Activated naive CD8-positive, alpha-beta T cell treated with anti-CD3 and anti-CD28 coated beads, Interleukin-2, amount 50 U/mL, for 16 hours (primary cell): ENCODE measurements at places on chromosomes 1 and 21.

DNA sequence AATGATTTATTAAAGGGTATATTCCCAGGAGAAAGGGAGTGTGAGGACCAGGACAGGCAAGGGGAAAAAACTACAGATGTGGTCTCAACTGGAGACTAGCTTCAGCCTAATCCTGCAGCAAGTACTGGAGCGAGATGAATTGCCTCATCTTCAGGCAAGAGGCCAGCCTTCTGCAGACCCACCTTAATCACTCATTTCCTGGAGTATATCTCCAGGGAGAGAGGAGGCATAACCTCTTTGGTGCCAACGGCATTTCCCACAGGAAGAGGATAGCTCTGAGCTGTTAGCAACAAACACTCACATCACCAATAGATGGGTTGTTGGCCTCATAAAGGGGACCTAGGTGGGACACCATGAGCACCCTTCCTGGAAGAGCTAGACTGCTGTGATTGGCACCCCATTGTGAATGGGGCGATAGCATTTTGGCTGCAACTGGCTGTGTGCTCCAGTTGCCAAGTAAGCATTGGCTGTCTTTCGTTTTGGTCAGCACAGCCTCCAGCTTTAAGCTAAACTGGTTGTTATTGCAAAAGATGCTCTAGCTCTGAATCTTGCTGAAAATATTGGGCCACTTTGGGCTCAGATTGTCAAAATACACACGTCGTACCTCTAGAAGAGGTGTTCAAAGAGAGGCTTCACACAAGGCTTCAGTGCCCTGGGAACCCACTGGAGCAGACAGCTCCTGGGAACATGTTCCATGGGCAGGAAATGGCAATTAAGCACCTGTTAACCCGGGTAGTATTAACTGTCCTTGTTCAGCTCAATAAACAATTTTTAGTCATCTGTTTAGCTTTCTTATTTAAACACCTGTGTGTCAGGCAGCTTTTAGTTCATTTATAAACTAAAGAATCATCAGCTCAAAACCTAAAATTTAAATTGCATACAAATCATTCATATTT, 314.8 kb upstream of the C1orf87 start:
- no peak for DNase-seq

DNA sequence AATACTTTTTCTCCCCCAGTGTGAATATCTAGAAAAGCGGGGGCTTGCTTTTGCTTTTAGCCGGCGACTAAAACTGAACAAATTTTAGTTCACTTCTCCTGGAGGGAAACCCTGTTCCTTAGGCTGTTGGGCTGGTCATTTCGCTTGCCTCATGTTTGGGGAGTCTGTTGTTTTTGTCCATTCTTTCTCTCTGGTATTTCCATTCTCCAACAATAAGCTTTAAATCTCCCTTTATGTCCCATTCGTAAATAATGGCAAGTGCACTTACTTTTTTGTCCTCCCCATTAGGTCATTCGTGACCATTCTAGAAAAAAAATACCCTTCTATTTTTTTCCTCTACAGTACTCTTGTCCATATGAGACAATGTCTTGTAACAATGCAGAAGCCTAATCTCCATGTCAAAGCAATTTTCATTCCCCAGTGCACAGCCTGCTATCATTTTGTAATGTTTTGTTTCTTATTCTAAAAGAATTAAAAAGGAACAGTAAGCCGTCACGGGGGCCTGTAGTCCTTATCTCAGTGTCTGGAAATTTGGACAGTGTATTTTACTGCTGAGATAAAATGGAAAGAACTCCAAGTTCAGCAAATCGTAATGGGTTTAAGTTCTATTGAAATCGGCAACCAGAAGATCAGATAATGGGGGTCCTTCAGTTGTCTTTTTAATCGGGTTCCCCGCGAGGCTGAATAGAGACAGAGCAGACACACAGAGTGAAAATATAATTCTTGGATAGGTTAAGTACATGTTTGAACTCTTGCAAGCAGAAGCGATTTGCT, 21.8 kb downstream of the PROX1 start:
- no peak for DNase-seq

GRCh38 chr21:42616941-42617340, 36.5 kb upstream of the PDE9A start:
- no peak for DNase-seq

DNA sequence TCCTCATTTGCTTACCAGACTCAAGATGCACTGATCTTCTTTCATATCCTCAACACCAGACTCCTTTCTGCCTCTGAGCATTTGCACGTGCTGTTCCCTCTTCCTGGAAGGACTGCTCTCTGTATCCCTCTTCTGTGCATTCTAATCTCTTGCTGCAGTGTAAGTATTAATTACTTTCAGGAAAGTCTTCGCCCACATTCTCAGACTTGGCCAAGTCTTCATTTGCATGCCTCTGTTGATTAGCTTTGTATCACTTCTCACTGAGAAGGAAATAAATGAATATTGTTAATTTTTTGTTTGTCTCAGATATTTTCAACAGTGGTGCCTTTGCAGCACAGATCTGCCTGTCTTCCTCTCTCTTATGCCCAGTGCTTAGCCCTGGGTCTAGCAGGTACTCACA, 50.3 kb upstream of the RAB3GAP2 start:
- DNase-seq: no peak

DNA sequence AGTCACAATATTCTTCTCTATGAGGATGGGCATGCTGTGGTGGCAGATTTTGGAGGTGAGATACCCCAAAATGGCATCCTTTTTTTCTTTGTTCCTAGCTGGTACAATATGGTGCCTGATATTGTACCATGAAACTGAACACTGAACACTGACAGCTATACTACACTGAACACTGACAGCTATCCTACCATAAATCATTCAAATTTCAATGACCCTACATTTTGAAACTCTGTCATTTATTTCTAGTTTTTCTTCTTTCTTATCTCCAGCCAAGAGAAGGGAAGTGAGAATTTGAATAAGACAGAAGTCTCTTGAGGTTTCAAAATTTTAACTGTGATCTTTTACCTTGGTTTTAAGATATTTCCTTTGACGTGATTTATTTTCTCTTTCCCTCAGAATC, 76.3 kb downstream of the LRRC53 start:
- no peak for DNase-seq

- DNase-seq: no peak
Observed at GRCh38 chr1:183583466-183583865, 6.8 kb downstream of the NCF2 start.

DNA sequence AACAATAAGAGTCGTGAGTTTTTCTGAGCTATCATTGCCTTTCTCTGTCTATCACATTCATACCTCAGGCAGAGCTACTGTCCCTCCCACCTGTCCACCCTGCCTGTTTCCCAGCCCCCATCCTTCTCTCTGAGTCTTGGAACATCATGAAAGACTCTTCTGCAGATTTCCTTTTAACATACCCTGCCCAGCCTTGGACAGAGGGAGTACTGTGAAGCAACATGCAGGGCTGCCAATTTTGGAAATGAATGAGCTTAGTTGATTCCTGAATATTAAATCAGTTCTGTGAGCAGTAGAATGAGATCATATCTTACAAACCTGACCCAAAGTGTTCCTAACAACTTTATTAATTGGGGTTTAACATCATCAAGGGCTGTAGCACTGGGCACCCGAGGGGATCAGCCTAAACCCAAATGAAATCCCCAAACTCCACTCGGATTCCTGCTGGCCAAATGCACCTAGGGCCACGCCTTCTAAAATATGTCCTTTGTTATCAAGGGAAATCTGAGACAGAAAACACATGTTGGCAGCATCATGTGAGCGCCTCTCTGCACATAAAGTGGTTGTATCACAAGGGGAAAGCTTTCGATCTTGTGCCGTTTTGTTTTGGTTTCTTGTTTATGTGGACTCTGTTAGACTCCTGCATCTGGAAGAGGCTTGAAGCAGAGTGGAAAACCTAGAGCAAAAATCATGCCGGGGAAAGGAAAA, 357.6 kb downstream of the KIF26B start:
- DNase-seq: no peak

DNA sequence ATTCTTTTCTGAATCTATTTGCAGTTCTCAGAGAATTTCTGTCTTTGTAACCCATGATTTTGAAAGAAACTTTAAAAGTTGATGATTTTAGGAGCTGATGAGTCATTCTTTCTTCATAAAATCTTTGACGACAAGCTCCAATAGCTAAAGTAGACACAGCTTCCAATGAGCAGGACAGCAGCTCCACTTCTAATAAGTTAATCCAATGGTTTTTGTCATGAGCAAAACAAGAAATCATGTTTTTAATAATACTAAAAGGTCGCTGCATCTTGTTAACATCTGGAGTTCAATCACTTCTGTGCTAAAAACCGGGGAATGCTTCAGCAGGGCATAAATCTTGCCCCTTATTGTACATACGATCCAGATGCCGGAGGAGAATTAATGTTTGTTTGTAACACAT, 48.9 kb upstream of the GORAB start:
- no peak for DNase-seq

GRCh38 chr1:32051706-32052105, 21.0 kb upstream of the TMEM39B start:
- no peak for DNase-seq

DNA sequence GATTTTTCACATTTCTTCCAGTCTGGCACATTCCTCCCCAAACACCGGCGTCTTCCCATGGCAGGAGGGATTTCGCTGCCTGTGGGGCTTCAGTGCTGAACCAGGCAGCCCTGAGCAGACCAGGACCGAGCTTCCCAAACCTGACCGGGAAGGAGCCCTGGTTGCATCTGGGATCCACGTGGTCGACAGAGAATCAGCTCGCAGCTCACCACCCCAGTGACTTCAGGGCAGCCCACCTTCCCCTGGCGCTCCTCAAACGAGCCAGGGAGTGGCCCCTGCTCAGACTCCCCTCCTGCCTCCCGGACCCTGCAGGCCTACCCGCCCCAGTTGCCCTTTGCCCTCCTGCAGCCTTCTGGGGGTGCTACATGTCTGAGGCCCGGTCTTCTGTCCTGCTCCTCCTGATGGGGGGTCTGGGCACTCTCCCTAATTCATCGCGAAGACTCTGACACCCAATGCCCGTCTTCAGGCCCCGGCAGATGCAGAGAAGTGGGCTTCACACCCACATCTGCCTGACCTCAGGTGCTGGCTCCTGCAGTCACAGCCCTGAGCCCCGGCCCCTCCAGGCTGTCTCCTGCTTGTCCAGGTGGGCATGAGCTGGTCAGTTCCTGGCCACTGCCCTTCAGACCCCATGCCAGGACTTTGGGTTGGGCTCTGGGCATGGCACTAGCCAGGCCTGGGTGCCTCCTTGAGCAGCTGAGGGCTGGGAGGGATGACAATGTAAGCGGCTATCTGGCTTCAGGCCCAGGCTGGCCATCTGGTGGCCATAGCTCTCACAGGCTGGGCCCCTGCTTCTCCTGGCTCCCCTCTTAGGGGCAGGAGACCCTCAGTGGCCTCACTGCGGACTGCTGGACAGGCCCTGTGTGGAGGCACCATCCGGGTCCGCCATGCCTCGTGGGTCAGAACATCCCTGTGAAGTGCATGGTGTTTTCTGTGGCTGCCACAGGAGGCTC, 26.1 kb upstream of the PRSS38 start:
- DNase-seq: no peak

- no peak for DNase-seq
Observed at GRCh38 chr1:57638239-57638638, 214.4 kb upstream of the DAB1 start.

- no peak for DNase-seq
Observed at GRCh38 chr1:232422098-232422497, 207.8 kb downstream of the SIPA1L2 start.

- peak; percentile 19 for DNase-seq
Observed at GRCh38 chr1:201703621-201704438, 125.1 kb upstream of the IPO9 start.

DNA sequence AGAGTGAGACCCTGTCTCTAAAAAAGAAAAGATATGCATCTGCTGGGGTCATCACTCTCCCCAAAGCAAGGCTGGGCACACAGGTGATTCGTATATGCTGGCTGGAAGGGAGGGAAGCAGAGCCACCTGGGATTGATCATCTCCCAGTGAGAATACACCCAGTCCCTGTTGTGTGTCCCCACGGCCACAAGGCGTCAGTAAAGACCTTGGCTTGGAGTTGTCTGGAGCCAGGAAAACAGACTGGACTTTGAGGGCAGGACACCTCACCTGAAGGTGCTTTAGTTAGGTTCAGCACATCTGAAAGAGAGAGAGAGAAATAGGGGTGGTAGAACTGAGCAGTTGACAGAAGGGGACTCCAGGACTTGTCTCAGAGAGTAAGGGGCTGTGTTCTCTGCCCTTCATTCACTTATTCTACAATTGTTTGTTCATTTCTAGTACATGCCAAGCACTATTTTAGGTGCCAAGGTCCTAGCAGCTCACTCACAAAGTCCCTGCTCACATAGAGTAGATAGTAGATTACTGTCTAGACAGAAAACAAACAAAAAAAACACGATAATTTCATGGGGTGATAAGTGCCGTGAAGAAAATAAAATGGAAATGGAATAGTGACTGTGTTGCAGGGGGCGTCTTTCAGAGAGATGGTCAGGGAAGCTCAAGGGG, 13.5 kb downstream of the CITED4 start:
- no peak for DNase-seq

DNA sequence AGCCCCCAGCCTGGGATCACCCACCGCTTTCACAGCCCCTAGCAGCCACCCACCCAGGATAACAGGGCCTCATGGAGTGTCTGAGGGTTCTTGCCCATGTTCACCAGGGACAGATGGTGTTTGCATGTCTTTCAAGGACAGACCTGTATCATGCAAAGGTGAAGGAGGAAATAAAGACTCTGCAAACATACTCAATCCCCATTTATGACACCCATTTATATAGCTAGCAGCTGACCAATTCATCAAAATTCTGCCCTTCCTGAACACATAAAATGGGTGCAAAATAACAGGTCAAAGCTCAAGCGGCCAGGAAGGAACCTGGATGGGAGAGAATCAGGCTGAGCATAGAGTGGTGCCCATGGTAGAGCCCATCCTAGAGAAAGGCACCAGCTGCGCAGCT, 32.8 kb upstream of the LYPD8 start:
- no peak for DNase-seq

DNA sequence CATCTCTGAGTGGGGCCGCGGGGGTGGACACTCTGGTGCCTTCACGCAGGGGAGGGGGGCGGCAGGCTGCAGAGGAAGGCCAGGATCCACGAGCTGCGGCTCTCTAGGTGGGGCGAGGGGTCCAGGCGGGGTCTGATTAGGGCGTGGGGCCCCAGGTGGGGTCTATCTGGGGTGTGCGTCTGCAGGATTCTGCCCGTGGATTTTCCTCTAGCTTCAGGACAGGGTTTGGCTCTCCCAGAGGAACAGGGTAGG, 6.3 kb downstream of the JMJD4 start:
- no peak for DNase-seq

DNA sequence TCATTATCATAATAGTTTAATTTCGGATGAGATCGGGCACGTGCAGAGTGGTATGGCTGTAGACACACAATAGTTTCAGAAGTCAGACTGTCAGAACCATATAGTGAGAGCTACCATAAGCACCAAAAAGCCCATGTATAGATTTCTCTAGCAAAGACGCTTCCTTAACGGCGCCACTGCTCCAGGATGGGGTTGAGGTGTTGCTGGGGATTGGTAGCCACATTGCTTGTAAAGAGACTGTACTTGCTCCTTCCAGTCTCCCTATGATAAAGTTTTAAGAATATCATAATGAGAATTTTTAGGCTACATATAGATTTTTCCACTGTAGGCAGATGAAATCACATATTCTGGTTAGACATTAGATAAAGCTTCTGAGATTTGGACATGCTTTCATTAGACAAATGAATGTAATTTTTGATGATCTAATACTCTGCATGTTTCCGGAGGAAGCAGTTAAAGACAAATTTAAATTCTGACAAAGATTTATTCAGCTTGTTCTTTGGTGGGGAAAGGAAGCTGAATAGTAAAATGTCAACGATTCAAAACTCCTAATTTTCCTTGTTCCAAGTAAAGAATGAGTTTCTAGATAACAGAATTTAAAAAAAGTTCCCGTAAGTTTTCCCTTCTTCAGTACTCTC, 77.7 kb downstream of the MAP3K7CL start:
- DNase-seq: no peak
